Muscle of leg (tissue), 16 donors: ENCODE measurements at places on chromosomes 3 and 15. TPM values are rescaled to one million over a fixed set of nuclear protein-coding genes. Genes with fewer than 3 reads are reported as not detected.

- DNase-seq = no peak
Observed at GRCh38 chr15:58587486-58587885, 155.7 kb downstream of the LIPC start.

- DNase-seq = no peak
Observed at GRCh38 chr3:3189102-3189727, 9.7 kb upstream of the CRBN start.

GRCh38 chr15:22956257-22956977 is 23.8 kb downstream of the CYFIP1 start:
- DNase-seq = no peak

- DNase-seq = peak; percentile 3
Observed at GRCh38 chr3:167736264-167736787, 805 bp downstream of the SERPINI1 start.

GRCh38 chr3:157423337-157423736 is 13.3 kb upstream of the PTX3 start:
- DNase-seq = no peak

DNA sequence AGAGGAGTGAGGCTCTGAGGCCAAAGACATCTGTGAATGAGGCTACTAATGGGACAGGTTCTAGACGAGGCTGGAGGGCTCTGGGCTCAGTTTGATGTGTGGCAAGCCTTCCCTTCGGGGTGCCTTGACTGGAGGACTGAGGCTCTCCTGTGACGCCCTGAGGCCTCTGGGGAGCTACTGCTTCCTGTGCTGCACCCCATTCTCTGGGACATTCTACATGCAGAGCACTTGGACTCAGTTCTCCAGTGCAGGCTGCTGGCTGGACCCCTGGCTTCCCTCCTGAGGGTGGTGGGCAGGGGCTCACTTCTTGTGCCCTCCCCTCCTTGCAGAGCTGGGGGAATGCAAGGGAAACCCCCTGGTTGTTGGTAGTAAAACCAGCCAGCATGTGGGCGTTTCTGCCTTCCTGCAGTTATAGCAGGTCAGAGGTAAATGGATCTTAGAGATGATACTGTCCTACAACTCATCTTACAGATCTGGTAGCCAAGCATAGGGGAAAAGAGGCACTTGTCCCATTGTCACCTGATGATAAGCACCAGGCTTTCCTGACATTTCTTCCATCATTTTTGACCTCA is 133.3 kb downstream of the CHDH start:
- no peak for DNase-seq

GRCh38 chr3:186997061-186997460 is 66.7 kb downstream of the ST6GAL1 start:
- DNase-seq = no peak

DNA sequence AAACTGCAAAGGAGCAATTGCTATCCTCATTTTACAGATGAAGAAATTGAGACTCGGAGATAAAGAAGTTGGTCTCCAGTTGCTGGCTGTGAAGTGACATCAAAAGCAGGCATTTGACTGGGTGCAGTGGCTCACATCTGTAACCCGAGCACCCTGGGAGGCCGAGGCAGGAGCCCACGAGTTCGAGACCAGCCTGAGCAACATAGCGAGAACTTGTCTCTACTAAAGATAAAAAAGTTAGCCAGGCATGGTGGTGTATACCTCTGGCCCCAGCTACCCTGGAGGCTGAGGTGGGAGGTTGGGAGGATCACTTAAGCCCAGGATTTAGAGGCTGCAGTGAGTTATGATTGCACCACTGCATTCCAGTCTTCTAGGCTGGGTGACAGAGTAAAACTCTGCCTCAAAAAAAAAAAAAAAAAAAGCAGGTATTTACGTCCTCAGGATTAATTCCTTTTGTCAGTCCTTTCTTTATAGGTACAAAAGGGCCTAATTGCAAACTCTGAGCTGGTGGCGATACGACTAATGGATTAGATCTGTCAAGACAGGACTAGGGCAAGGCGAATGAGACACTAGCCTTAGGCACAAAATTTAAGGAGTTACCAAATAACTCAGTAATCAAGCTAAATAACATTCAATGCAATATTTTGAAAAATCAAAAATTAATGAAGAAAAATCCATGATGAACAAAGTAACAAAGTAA is 5.9 kb upstream of the DNASE1L3 start:
- DNase-seq = no peak

- DNase-seq = no peak
Observed at GRCh38 chr3:17065881-17066280, 181.1 kb downstream of the PLCL2 start.

DNA sequence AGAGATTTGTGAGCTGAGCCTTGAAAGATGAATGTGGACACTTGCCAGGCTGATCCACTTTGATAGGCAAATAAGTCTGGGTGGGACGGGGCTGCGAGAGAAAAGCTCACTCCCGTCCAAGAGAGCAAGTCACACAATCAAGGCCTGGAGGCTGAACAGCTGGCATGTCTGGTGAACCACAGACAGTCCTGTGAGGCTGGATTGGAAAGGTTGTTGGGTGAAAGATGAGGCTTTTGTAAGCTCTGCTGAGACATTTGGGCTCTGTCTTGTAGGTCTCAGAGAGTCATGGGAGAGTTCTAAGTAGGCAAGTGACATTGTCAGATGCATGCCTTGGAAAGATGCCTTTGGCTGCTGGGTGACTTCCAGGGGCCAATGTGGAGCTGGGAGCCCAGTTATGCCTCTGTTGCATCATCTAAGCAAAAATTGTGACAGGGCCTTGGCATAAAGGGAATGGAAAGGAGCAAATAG is 38.5 kb downstream of the RPLP1 start:
- DNase-seq = no peak

DNA sequence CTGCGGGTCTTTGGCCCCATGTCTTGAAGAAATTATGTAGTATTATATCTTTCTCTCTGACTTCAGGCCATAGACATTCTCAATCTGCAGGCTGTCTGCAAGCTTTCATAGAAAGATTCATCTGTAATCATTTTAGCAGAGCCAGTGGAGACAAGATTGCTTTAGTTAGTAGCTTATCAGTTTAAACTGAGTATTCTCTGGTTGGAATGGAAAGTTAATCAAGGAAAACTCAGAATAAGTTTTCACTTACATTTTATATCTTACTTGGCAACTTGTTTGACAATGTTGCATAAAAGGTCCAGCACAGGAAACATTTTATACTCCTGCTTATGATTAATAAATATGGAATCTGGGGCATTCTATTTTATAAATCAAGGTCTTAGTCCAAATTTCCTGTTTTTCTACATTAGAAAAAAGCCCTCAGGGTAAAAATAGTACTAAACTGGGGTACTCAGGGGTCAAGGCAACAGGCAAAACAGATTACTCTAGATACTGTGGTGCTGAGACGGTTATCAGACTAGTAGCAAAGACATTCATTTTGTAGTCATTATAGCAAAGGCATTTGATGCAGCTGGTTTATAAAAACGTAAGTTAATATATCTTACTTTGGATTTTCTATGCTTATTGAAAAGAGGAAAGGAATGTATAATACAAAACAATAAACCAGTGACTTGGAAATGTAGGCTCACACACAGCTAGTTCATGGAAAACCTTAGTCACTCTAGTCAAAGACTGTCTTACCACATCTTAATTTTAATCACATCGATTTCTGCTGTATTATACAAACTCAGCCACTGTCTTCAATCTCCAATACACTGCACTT is 45.2 kb upstream of the FILIP1L start:
- peak; percentile 90 for DNase-seq

DNA sequence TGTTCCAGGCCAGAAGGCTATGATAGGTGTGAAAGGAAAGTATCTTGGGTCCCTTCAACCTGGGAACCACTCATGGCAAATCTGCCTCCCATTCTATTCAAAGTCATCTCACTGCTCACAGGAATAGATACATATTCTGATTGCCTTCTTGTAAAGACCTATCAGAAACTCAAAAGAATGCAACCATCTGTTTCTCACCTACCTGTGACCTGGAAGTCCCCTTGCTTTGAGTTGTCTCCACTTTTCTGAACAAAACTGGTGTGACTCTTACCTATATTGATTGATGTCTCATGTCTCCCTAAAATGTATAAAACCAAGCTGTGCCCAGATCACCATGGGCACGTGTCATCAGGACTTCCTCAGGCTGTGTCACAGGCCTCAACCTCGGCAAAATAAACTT is 1149.3 kb downstream of the NSUN3 start:
- no peak for DNase-seq

DNA sequence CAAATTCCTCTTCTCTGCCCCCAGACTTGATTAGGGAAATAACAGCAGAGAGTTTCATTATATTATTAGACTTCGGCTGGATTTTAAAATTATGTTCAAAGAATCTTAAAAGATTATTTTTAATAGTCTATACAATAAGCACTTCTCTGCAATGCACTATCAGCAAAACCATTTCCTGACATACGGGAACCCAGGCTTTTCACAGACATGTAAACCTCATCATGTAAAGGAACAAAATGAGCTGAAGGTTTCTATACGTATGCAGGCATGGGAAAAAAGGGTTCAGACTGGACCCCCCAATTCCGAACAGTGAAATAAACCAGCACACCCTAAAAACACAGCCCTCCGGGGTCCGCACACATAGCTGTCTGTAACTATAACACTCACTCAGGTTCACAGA is 77.5 kb upstream of the LMOD3 start:
- DNase-seq = no peak

DNA sequence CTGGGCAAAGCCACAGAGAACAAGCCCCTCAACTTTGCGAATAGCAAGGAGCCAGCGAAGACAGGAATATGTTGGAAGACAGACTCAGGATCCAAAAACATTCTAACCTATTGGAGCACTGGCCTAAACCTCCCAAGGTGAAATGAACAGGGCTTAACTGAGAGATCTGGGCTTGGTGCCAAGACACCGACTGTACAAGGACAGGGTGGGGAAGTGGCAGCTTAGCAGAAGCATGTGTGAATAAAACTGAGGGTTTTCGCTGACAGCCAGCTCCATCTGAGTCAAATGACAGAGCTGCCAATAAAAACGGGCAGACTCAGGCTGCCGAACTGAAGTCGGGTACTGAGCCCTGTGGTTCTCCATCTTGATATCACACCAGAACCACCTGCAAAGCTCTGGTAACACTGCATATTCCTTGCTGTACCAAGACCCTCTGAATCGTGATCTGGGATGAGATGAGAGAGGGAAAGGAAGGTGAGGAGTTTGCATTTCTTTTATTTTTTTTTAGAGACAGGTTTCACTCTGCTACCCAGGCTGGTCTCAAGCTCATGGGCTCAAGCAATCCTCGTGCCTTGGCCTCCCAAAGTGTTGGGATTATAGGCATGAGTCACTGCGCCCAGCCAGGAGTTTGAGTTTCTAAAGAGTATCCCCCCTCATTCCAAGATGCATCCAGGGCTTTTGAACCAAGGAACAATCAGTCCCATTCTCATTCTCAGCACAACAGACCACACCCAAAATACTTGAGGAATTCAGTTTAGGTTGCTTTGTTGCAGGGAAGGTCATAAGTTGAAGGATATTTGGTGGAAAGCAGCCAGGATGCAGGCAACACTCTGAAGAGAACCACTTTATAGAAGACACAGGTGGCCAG is 6.0 kb upstream of the PLCB2 start:
- DNase-seq = peak; percentile 68

- DNase-seq = peak; percentile 46
Observed at GRCh38 chr15:62125773-62126172, 39.3 kb downstream of the C2CD4B start.

DNA sequence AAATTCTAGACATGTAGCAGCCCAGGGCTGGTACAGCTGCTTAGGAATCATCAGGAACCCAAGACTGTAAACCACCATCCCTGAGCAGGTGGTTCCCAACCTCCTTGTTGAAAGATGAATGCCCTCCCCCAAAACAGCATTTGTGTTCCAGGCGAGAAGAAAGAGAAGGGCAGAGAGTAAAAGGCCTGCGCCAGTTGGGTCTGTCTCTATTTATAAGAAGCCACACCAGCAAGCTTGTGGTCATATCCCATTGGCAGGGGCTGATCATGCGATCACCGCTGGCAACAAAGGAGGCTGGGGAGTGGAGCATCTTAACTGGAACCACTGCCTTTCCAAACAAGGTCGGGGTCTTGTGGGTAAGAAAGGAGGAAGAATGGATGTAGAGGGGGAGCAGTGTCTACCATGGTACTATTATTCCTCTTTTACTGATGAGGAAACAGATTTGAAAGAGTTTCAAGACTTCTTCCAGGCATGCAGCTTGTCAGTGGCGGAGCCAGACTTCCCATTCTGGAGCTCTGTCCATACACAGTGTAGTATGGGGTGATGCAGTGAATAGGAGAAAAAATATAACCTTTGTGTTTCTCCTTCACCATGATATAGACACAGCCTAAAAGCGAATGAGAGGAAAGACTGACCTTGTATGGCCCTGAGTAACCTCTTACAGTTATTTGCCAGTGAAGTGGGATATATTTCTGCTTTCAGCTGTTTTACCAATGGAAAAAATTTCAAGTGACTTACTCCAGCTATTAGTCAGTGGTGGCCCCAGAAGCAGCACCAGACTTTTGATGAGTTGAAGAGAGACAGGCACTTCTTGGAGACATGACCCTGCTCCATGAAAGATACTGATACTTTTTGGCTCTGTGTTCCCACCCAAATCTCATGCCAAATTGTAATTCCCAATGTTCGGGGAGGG is 222.6 kb downstream of the ABHD5 start:
- no peak for DNase-seq

DNA sequence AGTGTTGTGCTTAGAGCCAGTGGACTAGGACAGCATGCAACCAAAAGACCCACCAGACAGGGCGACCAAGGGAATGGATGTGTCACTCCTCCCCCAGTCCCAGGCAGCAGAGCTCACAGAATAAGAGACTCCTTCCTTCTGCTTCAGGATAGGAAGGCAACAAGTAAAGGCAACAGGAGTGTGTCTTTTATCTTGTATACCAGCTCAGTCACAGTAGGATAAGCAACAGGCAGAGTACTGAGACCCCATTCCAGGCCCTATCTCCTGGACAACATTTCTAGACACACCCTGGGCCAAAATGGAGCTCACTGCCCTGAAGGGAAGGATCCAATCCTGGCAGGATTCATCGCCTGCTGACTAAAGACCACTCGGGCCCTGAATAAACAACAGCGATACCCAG is 25.0 kb downstream of the PDCD10 start:
- no peak for DNase-seq

GRCh38 chr3:197524128-197524527 is 31.6 kb downstream of the BDH1 start:
- DNase-seq = no peak

DNA sequence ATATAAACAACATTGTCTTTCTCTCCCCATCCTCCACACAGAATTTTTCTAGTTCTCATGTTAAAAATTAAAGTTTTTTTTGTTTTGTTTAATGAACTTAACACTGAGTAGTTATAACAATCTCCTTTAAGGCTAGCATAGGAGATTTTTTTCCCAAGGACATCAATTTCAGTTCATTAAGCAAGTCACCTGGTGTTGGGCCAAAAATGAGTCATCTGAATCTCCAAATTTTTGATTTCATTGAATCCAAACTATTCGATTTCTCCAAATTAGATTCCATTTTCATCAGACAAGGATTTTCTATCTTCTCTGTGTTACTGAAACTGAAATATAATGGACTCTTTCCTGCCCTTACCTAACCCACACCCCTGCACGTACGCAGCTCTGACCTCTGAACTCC is 631.4 kb upstream of the MDFIC2 start:
- DNase-seq = no peak

GRCh38 chr3:34175636-34176176 is 377.3 kb downstream of the PDCD6IP start:
- DNase-seq = no peak

Gene PLSCR5
- polyA plus RNA-seq = not detected

Gene CCNB2
- polyA plus RNA-seq = 21.3 TPM

Gene GTPBP8
- 14.7 TPM for polyA plus RNA-seq

Gene P2RY12
- polyA plus RNA-seq = 0.87 TPM

Gene C3orf33
- 4.8 TPM for polyA plus RNA-seq

Gene ZNF639
- 35.9 TPM for polyA plus RNA-seq

Gene CCDC13
- polyA plus RNA-seq = 0.30 TPM

Gene ISLR
- polyA plus RNA-seq = 160 TPM
